ENCODE measurements at places on chromosomes 7 and 10.

DNA sequence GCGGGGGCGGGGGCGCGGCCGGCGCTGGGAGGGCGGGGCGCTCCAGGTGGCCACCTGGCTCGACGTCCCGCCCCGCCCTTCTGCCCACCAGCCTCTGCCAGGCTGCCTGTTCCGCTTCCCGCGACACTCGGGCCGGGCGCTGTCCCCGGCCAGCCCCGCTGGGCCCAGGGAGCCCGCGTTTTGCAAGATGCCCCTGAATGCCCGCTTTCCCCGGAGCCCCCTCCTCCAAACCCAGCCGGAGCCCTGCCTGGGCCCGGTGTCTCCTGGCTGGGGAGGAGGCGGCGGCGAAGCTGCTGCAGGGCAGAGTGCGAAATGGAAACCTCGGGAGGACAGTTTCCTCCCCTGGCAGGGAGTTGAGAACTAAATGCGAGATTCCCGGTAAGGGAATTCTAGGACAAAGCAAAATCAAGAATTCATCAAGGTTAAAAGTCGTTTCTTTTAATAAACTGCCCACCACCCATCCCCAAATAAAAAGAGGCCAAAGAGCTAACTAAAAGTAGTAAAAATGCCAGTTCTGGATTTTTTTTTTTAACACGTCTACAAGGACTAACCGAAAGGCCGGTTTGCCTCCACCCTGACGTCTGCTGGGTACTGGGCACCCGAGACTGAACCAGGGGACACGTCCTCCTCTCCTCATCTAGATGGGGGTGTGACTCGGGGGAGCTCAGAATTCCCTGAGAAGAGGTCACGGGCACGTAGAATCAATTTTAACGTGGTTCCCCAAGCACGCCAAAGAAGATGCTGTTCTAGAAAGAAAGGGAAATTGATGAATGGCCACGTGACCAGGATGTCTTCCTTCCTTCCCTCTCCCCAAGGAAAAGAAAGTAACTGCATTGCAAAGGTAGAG lies 200.4 kb upstream of the NFE2L3 start:
- peak; percentile 27 for DNase-seq

DNA sequence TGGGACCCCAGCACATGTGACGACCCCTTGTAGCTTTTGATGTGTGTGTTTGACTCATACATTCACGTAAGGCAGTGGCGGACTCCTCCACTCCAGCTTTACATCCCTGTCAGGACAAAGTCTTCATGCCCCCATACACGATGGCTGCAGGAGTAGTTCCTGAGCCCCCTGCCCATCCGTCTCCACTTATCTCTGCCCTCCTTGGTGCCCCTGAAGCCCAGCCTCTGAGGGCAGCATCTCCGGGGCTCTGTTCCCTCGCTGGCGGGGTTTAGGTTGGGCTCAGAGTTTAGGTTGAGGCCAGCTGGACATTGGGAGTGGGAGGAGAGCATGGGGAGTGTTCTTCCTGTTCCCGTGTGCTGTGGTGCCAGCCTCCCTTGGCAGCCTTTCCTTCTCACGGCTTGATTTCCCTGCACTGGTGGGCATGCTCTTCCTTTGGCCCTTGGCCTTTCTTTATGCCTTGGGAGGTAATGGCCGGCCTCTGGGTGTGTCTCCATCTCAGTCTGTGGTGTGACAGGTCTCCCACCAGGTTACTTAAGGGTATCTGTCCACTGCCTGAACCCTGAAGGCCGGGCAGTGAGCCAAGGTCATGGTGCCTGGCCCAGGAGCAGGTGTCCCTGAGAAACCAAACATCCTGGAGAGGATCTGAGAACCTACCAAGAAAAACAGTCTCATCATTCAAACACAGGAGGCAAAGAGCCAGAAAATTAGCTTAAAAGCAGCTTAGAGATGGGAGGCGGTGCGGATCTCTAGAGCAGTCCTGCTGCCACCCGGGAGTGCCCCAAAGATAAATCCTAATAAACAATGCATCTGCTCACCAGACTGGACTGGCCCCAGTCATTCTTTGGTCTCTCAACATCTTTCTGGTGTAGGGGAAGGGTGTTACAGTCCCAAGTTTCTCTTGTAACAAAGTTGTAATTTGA lies 85.5 kb downstream of the GLRX3 start:
- DNase-seq = no peak

- DNase-seq = no peak
Measured at GRCh38 chr10:52875336-52875735, 102.8 kb upstream of the MBL2 start.

DNA sequence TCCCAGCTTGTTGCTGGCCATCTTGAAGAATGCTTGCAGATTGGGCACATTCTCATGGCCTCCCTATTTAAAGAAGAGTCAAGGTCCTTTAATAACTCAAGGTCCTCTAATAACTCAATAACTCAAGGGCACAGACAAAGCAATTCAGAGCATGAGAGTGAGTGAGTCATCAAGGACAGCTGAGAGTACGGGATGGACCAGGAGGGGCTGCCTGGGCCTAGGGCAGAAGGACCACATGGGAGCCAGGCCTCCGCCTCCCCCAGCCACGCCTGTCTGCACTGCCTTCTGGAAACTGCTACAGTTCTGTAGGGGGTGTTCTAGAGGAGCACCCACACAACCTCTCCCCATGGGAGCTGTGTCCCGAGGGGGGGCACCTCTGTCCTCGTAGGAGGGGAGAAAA lies 48.9 kb downstream of the ZNF503 start:
- DNase-seq = no peak

- DNase-seq = no peak
Measured at GRCh38 chr7:23373151-23374004, 74.2 kb downstream of the MALSU1 start.

DNA sequence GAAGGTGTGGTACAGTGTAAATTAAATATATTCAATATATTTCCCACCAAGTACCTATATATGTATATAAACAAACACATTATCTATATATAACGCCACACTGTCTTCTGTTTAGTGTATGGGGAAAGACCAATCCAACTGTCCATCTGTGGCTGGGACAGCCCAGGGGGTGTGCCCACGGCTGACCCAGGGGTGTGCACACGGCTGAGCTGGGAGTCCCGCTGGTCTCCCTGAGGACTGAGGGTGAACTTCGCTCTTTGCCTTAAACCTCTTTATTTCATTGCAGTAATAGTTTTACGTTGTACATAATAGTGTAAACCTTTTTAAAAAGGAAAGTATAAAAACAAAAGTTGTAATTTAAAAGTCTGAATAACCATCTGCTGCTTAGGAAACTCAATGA lies 6.3 kb downstream of the EN2 start:
- DNase-seq = no peak

DNA sequence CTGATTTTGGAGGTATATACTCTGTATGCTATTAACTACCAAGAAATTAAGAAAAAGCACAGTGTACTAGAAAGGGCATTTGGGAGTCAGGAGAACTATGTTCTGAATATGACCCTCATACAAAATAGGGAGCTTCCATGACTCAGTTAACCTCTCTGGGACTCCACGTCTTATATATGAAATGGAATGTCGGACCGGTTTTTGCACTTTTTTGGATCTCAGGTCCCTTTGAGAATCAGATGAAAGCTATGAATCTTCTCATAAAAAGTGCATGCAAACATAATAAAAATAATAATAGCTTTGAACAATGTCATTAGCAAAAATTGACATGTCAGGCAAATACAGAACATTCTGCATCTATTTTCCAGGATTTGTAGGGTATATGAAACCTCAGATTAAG lies 113.0 kb downstream of the ARID5B start:
- no peak for DNase-seq

DNA sequence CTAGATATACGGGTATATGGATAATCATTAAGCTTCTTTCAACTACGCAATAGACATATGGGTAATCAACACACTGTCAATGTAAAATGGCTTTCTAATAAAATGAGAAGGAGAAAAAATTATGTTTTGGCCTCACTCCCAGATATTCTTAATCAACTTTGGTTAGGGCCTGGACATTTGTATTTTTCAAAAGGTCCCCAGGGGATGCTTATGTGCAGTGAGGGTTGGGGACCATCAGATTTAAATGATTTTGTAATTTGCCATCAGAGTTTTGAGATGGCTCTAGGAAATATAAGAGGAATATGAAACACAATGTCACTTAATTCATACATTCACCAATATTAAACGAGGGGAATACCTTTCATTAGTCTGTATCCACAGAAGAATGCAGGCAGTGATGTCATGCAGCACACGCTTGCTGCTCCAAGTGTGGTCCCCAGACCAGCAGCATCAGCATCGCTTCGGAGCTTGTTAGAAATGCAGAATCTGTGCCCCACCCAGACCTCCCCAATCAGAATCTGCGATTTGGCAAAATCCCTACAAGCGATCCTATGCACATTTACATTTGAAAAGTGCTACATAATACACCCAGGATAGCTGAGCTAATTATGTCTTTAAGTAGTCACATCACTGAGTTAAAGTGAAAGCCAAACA lies 75.1 kb downstream of the INHBA start:
- no peak for DNase-seq

Data from thyroid gland (tissue), 4 donors.